Occipital lobe (tissue), 3 donors: ENCODE measurements at places on chromosomes 2 and 18. TPM values are rescaled to one million over a fixed set of nuclear protein-coding genes. Genes with fewer than 3 reads are reported as not detected.

GRCh38 chr2:6212491-6212890 is 520.3 kb downstream of the SOX11 start:
- no peak for DNase-seq

DNA sequence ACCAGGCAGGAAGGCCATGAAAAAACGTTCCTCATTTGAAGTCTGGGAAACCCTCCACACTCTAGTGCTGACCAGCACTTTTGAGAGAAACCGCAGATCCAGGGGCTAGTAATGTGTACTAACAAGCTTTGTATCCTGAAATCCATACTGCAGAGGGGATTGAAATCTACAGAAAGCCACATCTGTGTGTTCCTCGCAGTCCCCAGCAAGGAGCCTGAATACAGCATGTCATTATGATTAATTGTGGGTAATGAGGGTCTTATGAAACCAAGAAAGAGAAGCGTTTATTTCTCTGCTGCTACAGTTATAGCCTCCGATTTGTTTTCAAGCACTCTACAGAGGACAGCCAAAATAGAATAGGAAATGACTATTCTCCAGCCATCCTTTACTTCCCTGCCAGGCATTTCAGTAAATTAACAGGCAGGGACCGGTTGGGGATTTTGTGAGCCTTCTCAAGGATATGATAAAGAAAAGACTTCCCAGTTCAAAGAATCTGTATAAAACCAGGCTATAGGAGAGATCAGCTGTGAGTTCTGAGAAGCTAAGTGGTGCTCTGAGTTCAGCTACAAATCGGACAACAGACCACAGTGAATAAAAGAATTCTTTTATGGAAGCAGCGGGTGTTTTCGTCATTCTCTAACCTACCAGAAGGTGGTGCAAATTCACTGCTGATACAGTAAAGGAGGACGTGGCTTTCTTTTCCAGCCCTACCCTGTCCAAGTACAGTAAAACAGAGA is 133.4 kb downstream of the INSIG2 start:
- no peak for DNase-seq

The ABHD1 gene
- 0.31 TPM for total RNA-seq

The TMX3 gene
- 84.7 TPM for total RNA-seq

- no peak for DNase-seq
Measured at GRCh38 chr2:168700615-168701245, 101.7 kb upstream of the NOSTRIN start.

The TEX44 gene
- total RNA-seq, result not detected

DNA sequence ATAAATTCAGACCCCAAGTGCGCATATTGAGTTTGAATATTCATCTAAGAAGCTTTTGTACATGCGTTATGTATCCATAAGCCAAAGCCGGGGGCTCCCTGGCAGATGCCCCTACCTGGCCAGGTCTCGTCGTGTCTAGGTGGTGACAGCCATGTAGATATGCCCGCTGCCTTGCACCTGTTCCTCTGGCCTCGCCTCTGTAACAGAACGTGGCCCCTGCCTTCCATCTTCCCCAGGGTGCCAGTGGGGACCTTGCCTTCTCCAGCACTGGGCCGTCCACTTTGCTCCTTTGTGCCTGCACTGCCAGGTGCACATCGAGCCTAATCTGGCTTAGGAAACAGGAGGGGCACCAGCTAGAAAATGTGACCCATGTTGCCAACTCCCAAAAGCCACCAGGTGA is 198.2 kb downstream of the AGAP1 start:
- no peak for DNase-seq

DNA sequence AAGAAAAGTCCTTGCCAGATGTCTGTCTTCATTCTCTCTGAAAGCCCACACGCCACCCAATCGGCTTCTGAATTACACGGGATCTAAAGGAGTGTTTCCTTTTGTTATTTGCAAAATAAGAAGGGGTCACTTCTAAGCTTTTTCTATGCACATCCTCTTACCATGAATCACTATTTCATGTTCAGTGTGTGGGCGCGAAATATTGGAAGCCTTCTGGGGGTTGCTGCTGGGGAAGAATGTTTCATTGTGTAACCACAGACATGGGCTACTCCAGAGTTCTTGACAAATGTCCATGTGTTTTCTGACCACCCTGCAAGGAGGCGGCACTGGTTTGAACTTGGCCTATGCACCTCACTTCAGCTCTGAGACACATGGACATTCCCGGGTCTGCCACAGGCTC is 133.6 kb upstream of the APCDD1 start:
- no peak for DNase-seq

- no peak for DNase-seq
Measured at GRCh38 chr2:47539228-47539627, 136.3 kb downstream of the MSH2 start.

GRCh38 chr2:190657474-190658255 is 8.8 kb downstream of the NAB1 start:
- no peak for DNase-seq
